Dorsolateral prefrontal cortex (tissue), 122 donors: ENCODE measurements at places on chromosomes 3 and 15.
A peak's percentile ranks its signal among the peaks of the same experiment; 100 is the strongest.

DNA sequence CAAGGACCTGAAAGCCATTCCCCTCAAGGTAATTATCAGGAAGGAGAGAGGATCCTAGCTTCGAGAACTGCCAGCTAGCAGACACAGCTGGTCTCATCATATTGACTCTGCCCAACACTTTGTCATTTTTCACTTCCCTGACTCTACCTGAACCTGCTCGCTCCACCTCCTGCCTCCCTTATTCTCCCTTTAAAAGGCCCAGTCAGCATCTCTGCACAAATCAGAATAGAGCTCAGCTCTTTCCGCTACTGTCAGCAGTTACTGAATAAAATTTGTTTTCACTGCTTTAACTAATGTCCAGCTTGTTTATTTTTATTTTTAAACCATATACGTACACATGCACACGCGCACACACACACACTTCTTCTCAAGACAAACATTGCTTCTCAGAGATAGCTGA is 57.2 kb upstream of the MCF2L2 start:
- DNase-seq, result no peak

DNA sequence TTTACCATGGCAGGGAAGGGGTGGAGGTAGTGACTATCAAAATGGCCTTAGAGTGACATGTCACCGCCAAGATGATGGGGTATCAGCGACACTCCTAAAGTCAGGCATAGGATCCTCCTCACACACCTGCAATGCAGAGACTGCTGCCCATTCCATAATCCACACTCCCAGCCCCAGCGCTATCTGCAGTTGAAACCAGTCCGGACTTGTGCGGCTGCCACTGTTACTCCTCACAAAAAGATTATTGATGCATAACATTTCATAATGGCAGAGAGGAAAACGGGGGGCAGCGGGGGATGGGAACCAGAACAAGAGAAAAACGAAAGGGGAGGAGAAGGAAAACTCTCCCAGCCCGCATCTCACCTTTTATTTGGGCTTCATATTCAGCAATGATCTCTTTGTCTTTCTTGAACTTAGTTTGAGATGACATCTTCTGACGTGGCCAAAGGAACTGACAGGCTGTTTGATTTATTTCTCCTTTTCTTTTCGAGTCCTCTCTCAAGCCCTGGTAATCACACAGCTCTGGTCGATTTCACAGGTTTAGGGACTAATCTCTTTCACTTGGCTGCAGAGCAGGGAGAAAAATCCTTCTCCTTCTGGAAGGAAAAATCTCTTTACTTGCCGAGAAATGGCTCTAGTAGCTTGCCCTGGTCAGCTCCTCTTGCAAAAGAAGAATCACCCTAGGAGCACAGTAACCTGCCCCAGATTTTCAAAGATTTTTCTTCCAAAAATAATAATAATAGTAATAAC is 749 bp downstream of the SRGAP3 start:
- peak; percentile 47 for DNase-seq

GRCh38 chr15:47384776-47385175 is 332.5 kb upstream of the SEMA6D start:
- no peak for DNase-seq

- no peak for DNase-seq
Measured at GRCh38 chr3:152388631-152389030, 119.9 kb downstream of the MBNL1 start.

DNA sequence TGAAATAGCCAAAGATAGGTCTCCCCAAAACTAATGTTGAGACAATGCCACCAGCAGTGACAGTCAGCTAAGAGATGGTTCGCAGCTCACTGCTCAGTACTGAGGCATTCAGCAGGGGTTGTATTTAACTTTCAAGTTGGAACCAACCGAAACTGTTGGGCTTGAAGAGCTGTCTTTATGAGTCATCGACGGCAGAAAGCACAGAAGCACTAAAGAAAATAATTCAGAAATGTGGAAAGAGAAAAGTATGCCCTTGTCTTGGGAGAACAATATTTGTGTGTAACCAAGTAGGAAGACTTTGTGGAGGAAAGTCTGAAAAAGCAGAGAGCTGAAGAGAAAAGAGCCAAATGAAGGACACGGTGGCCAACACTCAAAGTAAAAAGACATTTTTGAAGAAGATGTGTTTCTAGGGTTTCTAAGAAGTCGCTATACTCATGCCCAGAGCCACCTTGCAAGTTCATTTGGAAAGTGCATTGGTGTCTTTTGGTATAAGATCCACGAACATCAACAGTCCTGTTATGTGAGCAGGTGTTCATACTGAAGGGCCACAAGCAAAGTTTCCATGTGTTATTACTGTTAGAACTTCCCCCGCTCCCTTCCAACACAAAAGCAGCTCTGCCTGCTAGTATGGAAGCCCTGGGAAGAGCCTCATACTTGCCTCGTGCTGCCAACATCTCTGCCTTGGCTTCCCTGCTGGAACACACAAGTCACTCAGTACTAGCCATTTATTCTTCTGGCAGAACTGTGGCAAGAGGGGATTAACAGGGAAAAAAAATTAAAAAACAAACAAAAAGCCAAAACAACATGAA is 4.1 kb upstream of the RARB start:
- no peak for DNase-seq
